Foreskin melanocyte (primary cell): ENCODE measurements at places on chromosomes 5 and 9.

- DNase-seq = peak; percentile 42
Observed at GRCh38 chr9:124218438-124218982, 39.2 kb upstream of the NEK6 start.

DNA sequence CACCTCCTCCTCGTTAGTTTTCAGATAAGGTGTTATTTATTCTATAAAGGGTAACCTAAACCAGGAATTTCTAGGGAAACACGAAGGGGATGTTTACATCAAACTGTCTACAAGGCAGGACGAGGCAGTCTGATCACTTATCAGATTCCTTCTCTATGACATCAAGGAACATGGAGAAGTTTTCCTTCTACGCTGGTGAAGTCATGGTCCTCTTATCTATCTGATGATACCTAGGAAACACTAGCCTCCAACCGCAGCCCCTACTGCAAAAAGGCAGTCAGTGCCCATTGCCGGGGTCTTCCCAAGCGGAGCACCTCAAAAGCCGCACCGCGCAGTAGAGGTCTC, 1.5 kb downstream of the MPDZ start:
- no peak for DNase-seq

DNA sequence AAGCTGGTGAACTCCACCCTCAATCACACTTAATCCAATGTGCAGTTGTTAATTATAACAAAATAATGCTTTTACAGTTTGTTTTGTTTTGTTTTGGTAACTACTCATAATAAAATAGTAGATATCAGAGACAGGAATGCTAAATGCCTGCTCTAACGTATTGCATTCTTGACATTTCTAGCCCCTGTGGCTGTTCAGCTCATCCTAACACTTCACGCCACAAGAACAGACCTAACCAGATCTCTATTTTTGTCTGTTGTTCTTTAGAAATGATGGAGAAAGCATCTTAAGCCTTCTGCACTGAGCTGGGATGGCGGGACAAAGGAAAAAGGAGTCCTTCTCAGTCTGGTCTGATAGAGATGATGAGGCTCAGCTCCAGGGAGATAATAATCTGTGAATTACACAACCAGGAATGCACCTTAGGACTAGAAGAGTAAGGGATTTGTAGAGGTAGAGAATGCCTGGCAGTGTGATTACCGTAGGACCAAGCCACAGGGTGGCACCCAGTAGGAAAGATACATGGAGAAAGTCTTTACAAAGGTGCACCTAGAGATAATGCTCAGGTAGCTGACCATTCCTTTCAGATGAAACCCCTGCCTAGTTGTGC, 628.8 kb downstream of the PDE4D start:
- no peak for DNase-seq

DNA sequence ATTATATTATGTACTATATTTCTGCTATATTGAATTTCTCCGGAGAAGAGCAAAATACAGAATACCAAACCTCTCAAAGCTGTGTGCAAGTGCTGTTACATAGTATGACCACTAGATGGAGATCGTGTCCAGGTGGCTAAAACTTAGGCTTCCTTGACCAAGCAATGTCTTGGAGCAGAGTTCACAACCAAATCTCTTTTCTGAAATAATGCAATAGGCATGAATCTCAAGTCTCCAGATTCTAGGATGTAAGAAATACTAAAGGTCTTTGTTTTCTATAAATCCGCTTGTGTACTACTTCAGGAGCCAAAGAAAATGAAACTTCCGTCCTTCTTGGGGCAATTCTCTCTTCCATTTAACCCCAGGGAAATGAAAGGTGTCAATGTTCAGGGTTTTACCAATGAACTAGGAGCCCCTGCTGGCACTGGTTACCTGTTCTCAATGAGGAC, 181.5 kb upstream of the RAI14 start:
- DNase-seq = peak; percentile 62

DNA sequence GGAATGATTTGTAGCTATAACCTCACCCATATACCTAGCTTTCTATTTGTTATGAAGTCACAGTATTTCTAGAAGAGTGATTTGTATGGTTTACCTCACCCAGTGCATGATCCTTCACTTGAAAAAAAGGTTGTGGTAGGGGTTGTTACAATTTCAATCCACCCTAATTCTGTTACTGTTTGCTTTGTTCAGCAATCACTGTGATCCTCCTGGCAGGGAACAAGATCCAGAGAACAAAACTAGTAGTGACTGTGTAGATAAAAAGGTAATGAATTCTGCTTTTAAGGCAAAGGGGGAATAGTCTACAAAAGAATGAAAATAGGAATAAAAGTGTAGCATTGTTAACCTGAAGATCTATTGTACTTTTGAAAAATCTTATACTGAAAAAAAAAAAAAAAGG, 191.3 kb upstream of the SH3GL2 start:
- no peak for DNase-seq

- no peak for DNase-seq
Observed at GRCh38 chr5:175494264-175495183, 16.2 kb downstream of the SFXN1 start.

DNA sequence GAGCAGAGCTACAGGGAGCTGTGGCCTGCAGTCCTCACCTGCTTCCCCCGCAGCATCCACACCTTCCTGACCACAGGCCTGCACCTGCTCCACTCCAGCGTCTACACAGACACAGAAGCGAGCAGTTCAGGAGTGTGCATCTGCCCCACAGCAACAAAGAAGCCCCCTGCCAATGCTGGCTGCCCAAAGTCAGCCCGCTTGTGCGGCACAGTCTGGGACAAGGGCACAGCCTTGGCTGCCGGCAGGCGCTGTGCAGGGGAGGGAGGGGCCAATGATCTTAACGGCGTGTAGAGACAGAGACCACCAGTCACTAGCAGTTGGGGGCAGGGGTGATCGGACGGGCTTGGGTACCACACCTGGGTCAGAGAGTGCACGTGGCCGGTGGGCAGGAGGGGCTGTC, 6.6 kb downstream of the BRD9 start:
- no peak for DNase-seq

- no peak for DNase-seq
Observed at GRCh38 chr5:155587458-155587857, 573.9 kb downstream of the KIF4B start.

- DNase-seq = no peak
Observed at GRCh38 chr5:43154469-43154868, 33.8 kb downstream of the ZNF131 start.

- no peak for DNase-seq
Observed at GRCh38 chr5:43482490-43483297, 971 bp downstream of the TMEM267 start.

GRCh38 chr9:108663422-108663821, 192.4 kb downstream of the ACTL7B start:
- no peak for DNase-seq

DNA sequence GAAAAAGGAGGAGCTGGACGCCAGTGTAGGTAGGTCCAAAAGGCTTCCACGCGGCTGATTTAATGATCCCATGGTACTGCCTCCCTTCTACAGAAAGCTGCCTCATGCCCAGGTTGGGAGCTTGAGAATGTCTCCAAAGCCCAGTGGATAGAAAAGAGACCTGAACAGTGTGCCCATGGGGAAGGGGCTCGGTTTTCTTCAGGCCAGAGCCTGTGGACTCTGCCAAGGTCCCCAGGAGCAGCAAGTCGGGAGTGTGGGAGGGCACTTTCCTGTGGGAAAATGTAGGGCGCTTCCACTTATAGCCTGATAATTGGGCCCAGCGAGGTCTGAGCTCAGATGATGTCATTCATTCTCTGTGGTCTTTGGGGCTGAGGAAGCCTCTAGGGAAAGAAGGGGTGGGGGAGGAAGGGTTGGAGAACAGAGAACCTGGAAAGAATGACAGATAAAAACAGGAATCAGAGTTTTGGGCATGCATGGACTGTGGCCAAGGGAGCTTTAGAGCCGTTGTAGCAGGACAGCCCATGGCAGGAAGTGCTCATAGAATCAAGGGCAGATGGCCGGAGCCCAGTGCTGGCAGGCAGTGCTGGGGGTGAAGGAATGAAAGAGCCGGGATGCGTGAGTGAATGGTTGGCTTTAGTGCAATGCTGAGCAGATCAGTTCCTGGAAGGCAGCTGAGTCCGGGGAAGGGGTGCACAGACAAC, 42.5 kb upstream of the SH3PXD2B start:
- DNase-seq = no peak

DNA sequence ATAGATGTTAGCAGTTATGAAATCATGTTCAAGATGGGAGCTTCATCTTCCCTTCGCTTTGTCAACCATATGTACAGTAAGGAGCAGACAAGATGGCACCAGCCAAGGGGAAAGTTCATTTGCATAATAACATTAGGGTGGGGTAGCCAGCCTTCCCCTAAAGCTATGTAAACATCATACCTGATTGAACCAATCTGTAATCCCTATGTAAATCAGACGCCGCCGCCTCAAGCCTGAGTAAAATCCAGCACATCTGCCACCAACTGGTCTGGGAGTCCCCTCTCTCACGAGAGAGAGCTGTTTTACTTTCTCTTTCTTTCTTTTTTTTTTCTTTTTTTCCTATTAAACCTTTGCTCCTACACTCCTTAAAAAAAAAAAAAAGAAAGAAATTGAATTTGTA, 30.8 kb upstream of the REEP2 start:
- no peak for DNase-seq

- DNase-seq = no peak
Observed at GRCh38 chr9:96084331-96084734, 208.8 kb downstream of the ERCC6L2 start.

GRCh38 chr5:133905424-133905823, 63.0 kb downstream of the C5orf15 start:
- DNase-seq = no peak

DNA sequence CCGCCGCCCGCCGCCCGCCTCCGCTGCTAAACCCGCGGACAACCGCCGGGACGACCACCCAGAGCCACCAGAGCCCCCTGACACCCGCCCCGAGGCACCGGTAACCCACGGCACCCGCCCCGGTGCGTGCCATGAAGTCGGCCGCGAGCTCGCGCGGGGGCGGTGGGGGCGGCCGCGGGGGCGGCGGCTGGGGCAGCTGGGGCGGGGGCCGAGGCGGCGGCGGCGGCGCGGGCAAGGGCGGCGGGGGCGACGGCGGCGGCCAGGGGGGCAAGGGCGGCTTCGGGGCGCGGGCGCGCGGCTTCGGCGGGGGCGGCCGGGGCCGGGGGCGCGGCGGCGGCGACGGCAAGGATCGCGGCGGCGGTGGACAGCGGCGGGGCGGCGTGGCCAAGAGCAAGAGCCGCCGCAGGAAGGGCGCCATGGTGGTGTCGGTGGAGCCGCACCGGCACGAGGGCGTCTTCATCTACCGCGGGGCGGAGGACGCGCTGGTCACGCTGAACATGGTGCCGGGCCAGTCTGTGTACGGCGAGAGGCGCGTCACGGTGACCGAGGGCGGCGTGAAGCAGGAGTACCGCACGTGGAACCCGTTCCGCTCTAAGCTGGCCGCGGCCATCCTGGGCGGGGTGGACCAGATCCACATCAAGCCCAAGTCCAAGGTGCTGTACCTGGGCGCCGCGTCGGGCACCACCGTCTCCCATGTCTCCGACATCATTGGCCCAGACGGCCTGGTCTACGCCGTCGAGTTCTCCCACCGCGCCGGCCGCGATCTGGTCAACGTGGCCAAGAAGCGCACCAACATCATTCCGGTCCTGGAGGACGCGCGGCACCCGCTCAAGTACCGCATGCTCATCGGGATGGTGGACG, 499 bp downstream of the FBLL1 start:
- no peak for DNase-seq

- no peak for DNase-seq
Observed at GRCh38 chr5:170519549-170519948, 15.7 kb downstream of the KCNIP1 start.

- no peak for DNase-seq
Observed at GRCh38 chr5:125190232-125191087, 444.0 kb upstream of the ZNF608 start.

GRCh38 chr5:132325691-132326090, 31.5 kb downstream of the SLC22A4 start:
- DNase-seq = no peak

DNA sequence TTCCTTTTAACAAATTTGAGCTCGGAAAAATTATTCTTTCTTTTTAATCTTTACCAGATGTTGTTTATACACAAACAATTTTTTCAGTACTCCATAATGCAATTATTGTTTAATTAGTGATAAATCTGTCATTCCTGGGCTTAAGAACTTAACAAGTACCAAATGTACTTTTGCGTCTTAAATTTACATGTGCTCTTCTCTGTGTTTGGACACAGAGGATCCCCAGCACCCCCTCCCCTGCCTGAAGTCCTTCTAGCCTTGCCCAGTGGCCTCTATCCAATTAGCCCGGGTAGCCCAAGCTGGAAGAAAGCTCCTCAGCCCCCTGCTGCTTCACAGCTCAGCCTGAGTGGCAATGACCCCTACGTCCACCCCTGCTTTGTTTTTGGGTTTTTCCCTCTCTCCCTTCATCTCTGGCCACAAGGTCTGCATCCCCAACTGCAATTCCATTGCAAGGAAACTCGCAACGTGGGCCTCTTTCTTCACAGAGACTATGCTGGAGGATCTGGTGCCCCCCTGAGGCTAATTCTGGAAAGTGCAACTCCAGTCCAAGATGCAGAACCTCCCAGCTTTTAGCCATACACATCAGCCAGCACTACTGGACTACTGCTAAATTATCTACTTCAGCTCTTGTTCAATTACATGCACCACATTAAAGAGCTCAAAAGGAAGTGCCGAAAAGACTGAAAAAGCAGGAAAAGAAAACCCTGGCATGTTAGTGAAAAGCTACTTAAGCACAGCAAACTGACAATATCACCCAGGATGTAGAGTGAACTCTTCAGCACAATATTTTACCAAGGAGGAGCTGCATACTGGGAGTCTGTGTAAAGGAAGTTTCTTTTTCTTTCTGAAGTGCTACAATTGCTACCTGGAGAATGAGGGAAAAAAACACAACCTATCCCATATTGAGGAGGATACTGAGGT, 186.2 kb downstream of the FANCC start:
- DNase-seq = peak; percentile 49

GRCh38 chr9:109914280-109915027, 134.5 kb downstream of the PALM2AKAP2 start:
- DNase-seq = no peak

DNA sequence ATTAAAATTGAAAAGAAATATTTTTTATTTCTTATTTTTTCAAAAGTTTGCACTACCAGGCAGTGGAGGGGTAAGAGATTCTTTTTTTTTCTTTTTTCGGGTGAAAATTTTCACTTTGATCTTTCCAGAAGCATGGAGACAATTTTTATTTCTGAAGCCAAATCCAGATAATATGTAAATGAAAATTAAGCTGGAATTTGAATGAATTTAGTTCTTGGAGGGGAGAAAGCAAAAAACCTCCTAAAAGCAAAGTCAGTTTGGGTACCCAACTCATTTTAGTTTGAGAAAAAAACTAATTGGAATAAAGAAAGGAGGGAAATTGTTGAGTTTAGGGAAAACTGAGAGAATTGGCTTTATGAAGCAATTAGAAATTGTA, 872 bp downstream of the ZNF618 start:
- DNase-seq = no peak
